ENCODE measurements at places on chromosomes 7 and 10. TPM values are rescaled to one million over a fixed set of nuclear protein-coding genes. Genes with fewer than 3 reads are reported as not detected.

Gene SFTPA1
- total RNA-seq = not detected

Gene IRF5
- total RNA-seq = 13.6 TPM

Gene EEF1AKMT2
- 18.9 TPM for total RNA-seq

Gene ERLIN1
- 58.5 TPM for total RNA-seq

Gene VWC2
- not detected for total RNA-seq

Gene GLRX3
- 188 TPM for total RNA-seq

Gene FAS
- 31.9 TPM for total RNA-seq

Gene EN2
- 0.96 TPM for total RNA-seq

Gene KNDC1
- total RNA-seq = 2.4 TPM

Gene HTR7
- 0.12 TPM for total RNA-seq

Gene KCP
- 0.36 TPM for total RNA-seq

Gene AKR1B15
- 34.4 TPM for total RNA-seq

Gene NUTM2B
- 0.55 TPM for total RNA-seq

Gene TLX1
- total RNA-seq = not detected

Gene CABCOCO1
- not detected for total RNA-seq

Gene ADCY1
- 2.4 TPM for total RNA-seq

Gene NKX2-3
- not detected for total RNA-seq

Gene TCAF1
- total RNA-seq = 18.6 TPM

Gene OR2F2
- not detected for total RNA-seq

Gene EZH2
- total RNA-seq = 24.0 TPM

Gene ASB10
- total RNA-seq = not detected

Gene MUC12
- 16.2 TPM for total RNA-seq

Gene SLC18A2
- total RNA-seq = not detected

Gene MAT1A
- not detected for total RNA-seq

Gene SEMA3A
- total RNA-seq = 3.7 TPM

Gene CDK1
- 91.7 TPM for total RNA-seq
